ENCODE measurements at places on chromosomes 1 and 21.
A peak's percentile ranks its signal among the peaks of the same experiment; 100 is the strongest.

DNA sequence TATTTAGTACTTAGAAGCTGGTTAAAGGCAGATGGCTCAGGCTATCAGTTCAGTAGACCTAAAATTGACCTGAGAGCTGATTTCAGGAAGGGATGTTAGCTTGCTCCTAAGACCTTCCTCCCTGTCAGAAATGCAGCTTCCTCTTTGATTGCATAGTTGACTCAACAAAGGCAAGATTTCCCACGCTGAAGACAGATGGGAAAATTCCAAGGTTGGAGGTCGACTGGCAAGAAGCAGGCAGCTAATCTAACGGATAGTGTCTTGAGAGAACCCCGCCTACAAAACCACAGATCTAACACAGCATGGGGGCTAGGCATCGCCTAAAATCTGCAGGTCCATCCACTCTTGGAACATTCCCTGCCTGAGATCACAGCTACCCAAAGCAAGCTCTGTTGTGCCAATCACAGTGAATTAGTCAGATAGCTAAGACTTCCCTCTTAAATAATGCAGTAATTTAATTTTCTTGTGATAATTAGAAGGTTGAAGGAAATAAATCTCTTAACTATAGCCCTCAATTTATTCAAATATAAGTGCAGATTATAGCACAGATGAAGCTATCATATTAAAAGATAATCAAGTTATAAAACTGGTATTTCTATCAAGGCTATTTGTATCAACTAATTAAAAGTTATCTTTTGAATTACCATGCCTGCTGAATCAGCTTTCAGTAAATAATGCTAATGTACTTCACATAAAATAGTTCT is 357.8 kb upstream of the SGIP1 start:
- DNase-seq = no peak

- no peak for DNase-seq
Observed at GRCh38 chr1:201565771-201566528, 27.0 kb downstream of the NAV1 start.

- no peak for DNase-seq
Observed at GRCh38 chr1:4517186-4517954, 137.0 kb upstream of the AJAP1 start.

DNA sequence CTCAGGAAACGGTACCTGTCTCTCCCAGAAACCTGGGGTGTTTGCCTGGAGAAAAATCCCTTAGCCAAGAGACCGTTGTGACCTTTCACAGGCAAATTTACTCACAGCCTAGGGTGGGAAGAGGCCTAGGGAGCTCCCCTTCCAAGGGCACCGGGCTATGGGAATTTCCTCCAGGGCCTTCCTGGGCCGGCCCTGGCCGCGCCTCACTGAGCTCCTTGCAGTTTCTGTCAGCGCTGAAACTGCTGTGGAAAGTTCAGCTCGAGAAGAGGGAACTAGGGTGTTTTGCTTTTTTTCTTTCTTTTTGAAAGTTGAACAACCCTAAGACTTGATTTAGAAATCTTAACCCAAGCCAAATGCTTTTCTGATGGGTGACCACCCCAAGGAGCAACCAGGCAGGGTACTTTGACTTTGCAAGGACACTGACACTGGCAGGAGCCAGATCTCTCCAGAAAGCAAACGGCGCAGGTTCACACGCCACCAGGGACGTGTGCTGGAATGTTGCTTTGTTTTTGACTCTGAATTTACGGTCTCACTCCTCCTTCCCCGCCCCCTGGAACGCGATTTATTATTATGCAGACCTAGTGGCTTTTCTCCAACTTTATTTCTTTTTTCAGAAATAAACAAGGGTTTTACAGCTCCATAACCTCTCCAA is 229.6 kb upstream of the JUN start:
- DNase-seq = no peak

DNA sequence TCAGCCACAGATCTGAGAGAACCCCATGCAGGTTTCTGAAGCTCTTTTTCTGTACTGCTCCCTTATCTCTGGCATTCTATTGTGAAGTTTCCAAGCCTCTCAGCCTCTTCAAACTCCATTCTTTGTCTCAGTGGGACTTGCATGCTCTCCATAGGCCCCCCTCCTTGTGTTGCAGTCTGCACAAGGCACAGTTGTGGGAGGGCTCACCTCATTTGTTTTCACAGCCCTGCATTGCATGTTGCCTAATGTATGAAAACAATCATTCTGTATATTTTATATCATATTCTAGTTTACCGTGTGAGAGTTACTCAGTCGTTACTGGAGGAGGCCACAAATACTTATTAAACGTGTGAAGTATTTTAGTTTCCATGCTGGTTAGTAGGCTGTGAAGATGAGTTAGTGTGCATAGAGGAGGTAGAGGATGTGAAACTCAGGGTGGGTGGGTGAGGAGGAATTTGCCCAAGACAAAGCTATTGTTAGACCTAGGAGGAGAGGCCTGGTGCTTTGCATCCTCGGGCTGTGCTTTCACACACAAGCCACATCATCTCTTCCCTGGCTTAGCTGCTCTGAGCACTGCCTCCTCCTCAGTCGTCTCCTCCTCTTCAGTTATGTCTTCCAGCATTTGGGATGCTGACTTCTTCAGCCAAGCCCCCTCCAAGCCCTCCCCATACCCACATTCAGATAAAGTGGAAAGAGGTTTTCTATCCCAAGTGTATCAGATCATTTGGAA is 7.8 kb upstream of the CHI3L2 start:
- DNase-seq = peak; percentile 77

GRCh38 chr1:206609229-206609991 is 2.9 kb downstream of the EIF2D start:
- DNase-seq = peak; percentile 73

GRCh38 chr1:144101397-144102045 is 129.7 kb upstream of the FAM72C start:
- peak; percentile 58 for DNase-seq

DNA sequence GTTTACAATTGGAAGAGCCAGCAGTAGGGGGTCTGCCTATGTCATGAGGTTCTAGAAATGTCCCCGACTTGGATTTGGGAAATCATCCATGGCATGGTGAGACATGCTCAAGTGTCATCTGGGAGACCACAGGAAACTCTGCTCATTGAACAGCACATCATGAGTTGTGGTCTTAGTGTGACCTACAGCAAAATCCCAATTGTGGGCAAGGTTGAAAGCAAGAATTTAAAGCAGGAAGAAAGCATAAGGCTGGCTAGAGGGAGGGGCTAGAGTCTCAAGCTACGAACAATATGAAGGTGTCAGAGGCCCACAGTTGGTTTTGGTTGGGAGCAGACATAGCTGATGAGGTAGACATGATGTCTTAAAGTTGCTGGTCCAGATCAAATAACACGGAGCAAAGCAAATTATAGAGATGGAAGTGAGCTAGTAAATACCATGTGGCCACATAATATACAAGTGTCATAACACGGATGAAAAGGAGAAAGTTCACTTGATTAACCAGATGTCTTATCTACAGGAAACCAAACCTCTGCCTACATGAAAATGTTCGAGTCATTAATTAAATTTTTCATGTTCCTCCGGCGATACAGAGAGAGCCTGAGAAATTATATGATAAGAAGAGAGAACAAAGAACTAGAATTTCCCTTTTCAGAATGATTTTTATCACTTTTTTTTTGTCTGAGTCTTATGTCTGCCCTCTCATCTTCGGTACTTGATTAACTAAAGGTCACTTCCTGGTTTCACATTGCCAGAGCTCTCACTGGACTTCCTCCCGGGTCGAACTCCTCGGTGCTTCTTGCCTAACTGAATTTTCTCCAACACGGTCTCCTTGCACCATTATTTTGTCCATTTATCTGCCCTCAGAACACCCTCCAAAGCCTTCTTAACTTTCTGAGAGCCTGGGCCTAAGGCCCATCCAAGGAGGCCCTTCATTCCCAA is 67.5 kb upstream of the DUSP10 start:
- DNase-seq = peak; percentile 54

GRCh38 chr1:150409504-150410362 is 45.8 kb downstream of the RPRD2 start:
- no peak for DNase-seq

GRCh38 chr1:199362996-199363395 is 664.5 kb upstream of the NR5A2 start:
- DNase-seq = no peak

- no peak for DNase-seq
Observed at GRCh38 chr1:173255214-173255813, 48.2 kb upstream of the TNFSF4 start.

- DNase-seq = peak; percentile 74
Observed at GRCh38 chr1:198619375-198620140, 19.3 kb upstream of the PTPRC start.

- DNase-seq = no peak
Observed at GRCh38 chr1:220673921-220674320, 16.2 kb upstream of the C1orf115 start.

GRCh38 chr1:116825207-116825719 is 71.0 kb downstream of the CD2 start:
- DNase-seq = no peak

DNA sequence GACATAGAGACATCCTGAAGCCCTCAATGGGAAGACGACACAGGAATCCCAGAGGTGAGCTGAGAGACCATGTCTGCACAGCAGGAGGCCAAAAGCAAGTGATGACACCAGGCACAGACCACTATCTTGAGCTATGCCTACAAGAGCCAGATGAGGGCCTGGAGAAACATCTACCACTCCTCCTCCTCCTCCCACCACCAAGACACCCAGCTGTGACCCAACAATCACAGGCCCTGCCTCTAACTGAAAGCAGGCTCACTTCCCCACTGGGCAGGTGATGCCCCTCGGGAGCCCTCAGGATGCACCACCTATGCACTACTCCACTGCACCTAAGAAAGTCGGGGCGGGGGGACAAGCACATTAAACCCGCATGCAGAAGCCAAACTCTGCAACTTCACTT is 16.5 kb downstream of the TADA1 start:
- peak; percentile 52 for DNase-seq

- DNase-seq = no peak
Observed at GRCh38 chr1:21082073-21082472, 94.6 kb downstream of the EIF4G3 start.

GRCh38 chr1:113977906-113978305 is 1.4 kb upstream of the OLFML3 start:
- no peak for DNase-seq

DNA sequence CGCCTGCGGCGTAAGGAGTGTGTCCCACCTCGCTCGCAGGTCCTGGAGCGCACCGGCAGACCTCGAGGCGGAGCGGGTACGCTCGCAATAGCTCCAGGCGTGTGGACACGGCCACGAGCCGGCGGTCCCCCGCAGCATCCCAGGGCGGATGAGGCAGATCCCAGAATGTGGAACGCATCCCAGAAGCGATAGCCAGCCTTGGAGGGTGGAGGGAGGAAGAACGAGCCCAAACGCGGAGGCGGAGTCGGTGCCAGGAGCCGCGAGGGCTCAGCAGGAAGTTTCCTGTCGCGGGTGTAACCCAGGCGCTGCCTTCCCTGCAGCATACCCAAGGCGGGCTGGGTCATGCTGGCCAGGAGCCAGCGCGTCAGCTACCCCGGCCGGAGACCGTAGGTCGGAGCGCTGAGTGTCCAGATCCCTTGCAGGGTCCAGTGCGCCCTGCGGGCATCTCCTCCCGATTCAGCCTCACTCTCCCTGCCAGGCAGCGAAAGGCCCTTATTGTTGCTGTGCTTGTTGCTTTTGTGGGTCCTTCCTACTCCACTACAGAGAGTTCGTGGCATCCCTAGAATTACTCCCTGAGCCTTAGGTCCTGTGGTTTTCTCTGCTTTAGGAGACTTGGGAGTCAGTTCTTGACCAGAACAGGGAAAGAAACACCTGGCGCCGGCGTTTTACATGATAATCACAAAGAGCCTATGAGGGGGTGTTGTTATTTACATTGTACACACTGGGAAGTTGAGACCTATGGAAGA is 27.7 kb downstream of the STYXL2 start:
- peak; percentile 78 for DNase-seq

GRCh38 chr1:53087332-53088285 is 25.6 kb downstream of the PODN start:
- DNase-seq = no peak

DNA sequence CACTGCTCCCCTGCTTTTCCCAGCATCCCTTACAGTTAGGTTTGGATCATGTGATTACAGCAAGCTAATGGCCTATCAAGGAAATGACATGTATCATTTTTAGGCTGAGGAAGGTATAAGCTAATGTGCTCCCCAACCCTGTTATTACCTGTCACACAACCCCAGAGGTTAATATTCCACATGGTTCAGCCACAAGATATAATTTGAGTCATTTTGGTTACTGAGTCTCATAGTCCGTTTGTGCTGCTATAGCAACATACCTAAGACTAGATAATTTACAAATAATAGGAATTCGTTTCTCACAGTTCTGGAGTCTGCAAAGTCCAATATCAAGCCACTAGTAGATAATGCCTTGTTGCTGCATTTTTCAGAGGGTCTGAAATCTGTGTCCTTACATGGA is 29.1 kb upstream of the SLC16A1 start:
- DNase-seq = no peak

- DNase-seq = no peak
Observed at GRCh38 chr1:4088676-4089075, 188.6 kb upstream of the C1orf174 start.

GRCh38 chr1:40684669-40685068 is 6.8 kb upstream of the NFYC start:
- DNase-seq = no peak

- no peak for DNase-seq
Observed at GRCh38 chr1:165052431-165052830, 304.1 kb downstream of the LMX1A start.

- no peak for DNase-seq
Observed at GRCh38 chr1:53643881-53644390, 95.0 kb downstream of the GLIS1 start.

DNA sequence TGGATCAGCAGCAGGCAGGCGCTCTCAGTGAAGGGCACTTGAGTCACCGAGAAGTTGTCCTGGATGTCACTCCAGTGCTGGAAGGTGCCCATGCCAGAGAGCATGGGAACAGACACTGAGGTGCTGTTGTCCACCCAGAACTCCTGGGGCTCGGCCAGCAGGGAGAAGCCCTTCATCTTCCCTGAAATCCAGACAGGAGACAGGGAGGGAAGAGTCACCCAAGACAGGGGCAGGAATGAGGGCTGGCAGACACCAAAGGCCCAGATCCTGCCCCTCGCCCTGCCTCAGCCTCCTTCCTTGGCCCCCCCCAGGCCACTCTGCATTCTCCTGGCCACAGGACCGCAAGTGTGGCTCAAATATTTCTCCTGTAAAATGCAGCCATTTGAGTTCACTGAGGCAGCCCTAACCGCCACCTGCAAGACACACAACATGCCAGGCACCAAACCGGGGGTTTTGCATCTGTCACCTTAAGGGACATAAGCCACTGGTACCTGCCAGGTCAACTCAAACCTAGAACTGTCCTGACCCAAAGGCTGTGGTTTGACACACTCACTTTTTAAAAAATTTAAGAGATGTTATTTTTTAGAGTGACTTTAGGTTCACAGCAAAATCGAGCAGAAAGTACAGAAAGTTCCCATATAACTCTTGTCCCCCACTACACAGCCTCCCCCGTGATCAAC is 7.8 kb downstream of the AGT start:
- no peak for DNase-seq

GRCh38 chr1:111789142-111789541 is 33.4 kb downstream of the DDX20 start:
- DNase-seq = no peak

DNA sequence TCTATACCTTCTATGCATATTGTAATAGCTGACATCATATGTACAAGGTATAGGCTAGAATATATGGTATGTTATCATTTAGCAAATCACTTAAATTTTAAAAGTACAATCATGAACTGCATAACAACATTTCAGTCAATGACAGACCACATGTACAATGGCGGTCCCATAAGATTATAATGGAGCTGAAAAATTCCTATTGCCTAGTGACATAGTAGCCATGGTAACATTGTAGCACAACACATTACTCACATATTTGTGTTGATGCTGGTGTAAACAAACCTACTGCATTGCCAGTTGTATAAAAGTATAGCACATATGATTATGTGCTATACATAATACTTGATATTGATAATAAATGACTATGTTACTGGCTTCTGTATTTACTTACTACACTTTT is 8.9 kb downstream of the RAB3B start:
- no peak for DNase-seq

All from activated CD4-positive, alpha-beta T cell treated with anti-CD3 and anti-CD28 coated beads, Interleukin-2, amount 10 ng/mL, durations not matched to agents 24 days and 14 days (primary cell).